ENCODE measurements at places on chromosomes 5 and 9.

DNA sequence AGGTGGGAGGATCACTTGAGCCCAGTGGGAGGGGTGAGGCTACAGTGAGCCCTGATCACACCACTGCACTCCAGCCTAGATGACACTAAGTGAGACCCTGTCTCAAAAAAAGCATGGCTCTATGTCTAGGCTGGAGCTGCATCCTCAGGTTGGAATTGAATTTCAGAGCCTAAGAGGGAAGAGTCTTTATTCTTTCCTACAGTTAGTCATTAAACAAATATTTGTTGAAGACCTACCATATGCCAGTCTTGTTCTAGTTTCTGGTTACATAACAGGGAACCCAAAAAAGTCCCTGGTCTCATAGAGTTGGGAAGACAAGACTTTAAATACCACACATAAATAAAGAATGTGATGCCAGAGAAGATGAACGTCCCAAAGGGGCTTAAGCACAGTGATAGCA is 6.9 kb upstream of the GRPEL2 start:
- no peak for DNase-seq

DNA sequence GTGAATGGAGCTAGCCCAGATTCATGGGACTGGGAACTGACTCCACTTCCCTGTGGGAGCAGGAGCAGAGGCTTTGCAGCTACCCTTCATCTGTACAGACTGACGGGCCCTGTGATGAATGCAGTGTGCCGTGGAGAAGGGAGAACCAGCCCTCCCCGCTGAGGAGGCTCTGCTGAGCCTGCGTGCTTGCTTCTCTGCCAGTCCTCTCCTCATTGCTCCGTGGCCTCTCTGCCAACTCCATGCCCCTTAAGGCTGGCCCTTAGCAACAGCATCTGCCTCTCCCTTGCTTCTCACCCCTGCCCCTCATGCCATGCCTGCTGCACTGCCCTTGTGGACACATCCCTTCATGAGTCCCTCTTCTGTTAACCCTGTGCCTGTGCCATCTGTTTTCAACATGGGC is 53.6 kb downstream of the GADD45G start:
- DNase-seq = no peak

GRCh38 chr5:172293054-172293744 is 9.6 kb upstream of the UBTD2 start:
- no peak for DNase-seq

GRCh38 chr9:97990259-97990658 is 7.1 kb downstream of the ANP32B start:
- DNase-seq = no peak
